ENCODE measurements at places on chromosomes 5 and 9.

- DNase-seq: no peak
Observed at GRCh38 chr9:84343111-84343521, 2.6 kb upstream of the SLC28A3 start.

GRCh38 chr5:153938191-153938842 lies 100.4 kb downstream of the FAM114A2 start:
- no peak for DNase-seq

GRCh38 chr5:172548311-172548731 lies 92.7 kb upstream of the NEURL1B start:
- DNase-seq: no peak

GRCh38 chr5:110105692-110106091 lies 416.0 kb downstream of the MAN2A1 start:
- DNase-seq: no peak

GRCh38 chr5:142971303-142972013 lies 201.3 kb downstream of the ARHGAP26 start:
- DNase-seq: no peak

GRCh38 chr5:662751-663435 lies 30.3 kb downstream of the TPPP start:
- DNase-seq: no peak

Data from NCI-H2227 treated with DMSO at 0.1 percent for 48 hours (cell line).